ENCODE measurements at places on chromosomes 5 and 9.

GRCh38 chr5:173834071-173834771, 53.9 kb upstream of the CPEB4 start:
- no peak for DNase-seq

DNA sequence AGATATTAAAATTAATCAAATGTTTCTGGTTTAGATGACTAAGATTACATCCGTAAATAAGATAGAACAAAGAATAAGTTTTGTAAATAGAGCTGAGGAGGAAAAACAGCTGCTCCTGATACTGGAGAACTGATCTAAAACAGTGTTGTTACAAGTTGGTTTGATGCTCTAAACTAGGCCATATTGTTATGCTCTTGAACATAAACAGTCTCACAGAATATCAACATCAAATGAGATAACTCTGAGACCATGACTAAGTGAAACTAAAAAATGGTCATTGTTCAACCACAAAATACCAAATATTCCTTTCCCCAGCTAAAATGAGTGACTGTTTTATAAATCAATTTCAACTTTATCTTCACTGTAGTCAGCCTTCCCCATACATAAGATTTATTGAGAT, 16.5 kb upstream of the SRFBP1 start:
- DNase-seq = no peak

DNA sequence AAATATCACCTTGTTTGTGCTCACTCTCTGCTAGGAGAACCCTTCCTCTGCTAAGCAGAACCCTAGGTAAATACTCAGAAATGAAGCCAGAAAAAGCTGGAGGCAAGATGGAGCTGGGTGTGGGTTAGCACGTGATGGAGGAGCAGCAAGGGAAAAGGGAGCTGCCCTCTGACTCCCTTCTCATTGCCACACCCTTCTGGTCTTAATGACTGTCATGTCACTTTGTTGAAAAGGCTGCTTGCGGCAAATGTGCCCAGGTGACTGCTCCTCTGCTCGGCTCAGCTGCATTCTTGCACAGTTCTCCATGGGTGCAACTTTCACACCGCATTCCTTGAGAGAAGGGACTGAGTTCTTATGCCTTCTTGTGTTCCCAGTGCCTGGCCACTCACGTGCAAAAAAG, 36.4 kb upstream of the TBC1D2 start:
- no peak for DNase-seq

- DNase-seq = no peak
Measured at GRCh38 chr5:10912435-10912834, 151.4 kb upstream of the DAP start.

- DNase-seq = no peak
Measured at GRCh38 chr5:78345485-78345884, 14.9 kb upstream of the SCAMP1 start.

- no peak for DNase-seq
Measured at GRCh38 chr9:28215536-28216299, 642.4 kb upstream of the C9orf72 start.

GRCh38 chr5:40578501-40579451, 100.9 kb upstream of the PTGER4 start:
- DNase-seq = no peak

- no peak for DNase-seq
Measured at GRCh38 chr9:136777359-136777758, 13.0 kb upstream of the LCN15 start.

GRCh38 chr9:22238809-22239684, 207.6 kb upstream of the DMRTA1 start:
- DNase-seq = no peak

DNA sequence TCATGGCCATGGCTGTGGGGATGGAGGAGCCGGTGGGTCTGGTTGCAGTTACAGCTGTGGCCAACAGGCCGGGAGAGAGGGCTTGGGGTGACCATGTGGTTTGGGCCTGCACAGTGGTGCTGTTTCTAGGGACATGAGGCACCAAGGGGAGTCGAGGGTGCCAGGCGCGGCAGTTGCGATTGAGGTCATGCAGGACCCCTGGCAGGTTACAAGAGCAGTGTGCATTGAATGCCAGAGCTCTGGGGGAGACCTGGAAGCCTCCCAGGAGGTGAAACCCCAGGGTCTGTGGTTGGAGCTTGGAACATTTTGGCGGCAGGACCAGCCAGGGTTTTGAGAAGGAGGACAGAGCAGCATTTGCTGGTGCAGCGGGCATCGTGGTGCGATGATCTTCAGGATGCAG, 21.7 kb downstream of the RXRA start:
- DNase-seq = no peak

DNA sequence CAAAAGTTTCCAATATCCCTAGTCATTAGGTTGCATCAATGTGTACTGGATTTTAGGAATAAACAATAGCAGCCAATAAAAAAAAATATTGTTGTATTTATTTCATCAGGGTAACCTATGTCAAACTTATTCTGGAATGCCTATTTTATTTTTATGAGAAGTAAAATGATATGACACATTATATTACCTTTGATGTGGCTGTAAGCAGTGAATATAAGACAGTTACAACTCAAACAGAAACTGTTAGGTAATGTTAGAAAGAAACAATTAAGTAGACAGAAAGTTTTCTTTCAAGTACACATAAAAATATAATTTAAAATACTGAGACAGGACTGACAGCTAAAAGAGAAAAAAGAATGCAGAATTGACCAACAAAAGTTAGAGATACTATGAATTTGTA, 65.5 kb downstream of the GNG10 start:
- no peak for DNase-seq

DNA sequence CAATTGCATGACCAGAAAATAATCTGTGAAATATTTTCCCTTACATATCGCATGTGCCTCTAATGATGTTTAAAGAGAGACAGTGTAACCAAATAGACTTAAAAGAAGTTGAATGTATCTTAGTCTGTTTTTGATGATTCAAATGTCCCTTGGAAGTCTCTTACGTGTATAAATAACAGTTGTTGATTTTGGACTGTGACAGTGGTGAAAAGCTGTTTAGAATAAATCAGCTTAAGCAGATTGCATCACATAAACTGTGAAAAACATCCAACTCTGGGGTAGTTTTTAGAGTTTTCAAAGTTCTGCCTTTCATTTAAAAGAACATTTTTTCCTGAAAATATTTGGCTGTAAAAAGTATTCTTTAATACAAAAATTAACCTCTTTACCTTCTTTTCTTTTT, 301.1 kb downstream of the PRR16 start:
- no peak for DNase-seq

DNA sequence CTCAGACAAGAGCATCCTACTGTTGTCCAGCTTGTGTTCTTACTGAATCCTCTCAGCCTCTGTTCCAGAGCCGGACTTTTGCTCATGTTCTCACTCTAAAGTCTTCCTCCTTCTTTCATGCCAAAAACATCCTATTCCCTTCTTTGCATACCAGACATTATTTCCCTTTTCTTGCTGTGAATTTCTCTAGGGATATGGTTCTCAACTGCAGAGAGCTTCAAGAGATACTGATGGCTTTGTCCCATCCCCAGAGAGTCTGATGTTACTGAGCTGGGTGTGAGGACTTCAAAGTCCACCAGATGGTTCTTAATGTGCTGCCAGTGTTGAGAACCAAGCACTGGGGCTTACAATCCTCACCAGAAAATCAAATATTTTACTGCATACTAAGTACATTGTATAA, 98.6 kb upstream of the FER start:
- no peak for DNase-seq

- no peak for DNase-seq
Measured at GRCh38 chr5:36648426-36648825, 42.0 kb downstream of the SLC1A3 start.

Measured in glomerular endothelial cell (primary cell).